EL (cell line): ENCODE measurements at places on chromosomes 2 and 18.

DNA sequence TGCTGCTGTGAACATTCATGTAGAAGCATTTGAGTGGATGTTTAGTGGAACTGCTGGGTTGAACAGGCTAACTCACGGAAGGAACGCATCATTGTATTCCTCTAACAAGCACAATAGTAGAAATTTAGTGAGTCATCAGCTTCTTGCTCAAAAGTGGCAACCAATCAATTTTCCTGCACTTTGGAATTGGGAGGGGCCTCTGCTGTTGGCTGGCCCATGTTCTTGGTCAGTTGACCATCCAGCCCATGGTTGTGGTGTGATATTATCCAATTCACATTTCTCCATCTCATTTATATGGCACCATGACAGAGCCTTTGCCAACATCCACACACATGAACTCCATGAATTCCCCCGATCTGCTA is 95.0 kb downstream of the TNFRSF11A start:
- peak; percentile 43 for DNase-seq

DNA sequence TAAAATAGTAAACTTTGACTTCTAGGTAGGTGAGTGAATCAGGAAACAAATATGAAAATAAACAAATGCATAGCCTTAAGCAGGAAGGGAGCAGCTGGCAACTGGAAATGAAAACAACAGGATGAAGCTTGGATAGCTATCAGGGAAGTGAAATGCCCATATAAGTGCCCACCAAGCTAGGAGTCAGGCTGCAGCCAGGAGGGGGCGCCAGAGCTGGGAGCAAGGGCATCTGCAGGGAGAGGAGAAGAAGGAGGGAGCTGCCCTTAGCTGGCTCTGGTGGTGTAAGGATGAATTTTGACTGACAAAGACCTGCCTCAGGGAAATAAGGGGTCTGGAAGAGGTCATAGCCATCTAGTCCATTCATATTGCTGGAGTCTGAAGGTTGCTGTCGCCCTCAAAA is 298.3 kb downstream of the TDRD15 start:
- peak; percentile 33 for DNase-seq

GRCh38 chr2:201126308-201127151 is 10.6 kb downstream of the CFLAR start:
- DNase-seq, result peak; percentile 63

GRCh38 chr2:218516614-218517013 is 51.5 kb downstream of the USP37 start:
- DNase-seq, result peak; percentile 18

GRCh38 chr2:54336136-54336976 is 80.3 kb upstream of the TSPYL6 start:
- DNase-seq, result peak; percentile 90

DNA sequence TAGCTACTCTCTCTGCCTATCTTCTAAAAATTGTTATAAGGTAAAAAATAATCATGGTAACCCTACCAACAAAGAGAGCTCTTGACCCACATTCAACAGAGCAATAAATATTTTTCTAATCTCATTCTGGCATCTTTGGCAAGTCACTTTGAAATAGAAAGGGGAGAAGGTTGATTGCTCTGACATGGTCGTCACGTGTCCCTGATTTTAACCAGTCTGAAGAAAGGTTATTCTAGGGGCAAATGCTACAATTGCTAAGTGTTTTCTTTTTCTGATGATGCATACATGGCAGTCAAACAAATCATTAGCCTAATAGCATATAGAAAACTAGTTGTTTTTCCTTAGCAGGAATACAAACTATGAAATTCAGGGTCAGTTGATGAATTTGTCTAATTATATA is 153.3 kb upstream of the MAP3K20 start:
- DNase-seq, result no peak

DNA sequence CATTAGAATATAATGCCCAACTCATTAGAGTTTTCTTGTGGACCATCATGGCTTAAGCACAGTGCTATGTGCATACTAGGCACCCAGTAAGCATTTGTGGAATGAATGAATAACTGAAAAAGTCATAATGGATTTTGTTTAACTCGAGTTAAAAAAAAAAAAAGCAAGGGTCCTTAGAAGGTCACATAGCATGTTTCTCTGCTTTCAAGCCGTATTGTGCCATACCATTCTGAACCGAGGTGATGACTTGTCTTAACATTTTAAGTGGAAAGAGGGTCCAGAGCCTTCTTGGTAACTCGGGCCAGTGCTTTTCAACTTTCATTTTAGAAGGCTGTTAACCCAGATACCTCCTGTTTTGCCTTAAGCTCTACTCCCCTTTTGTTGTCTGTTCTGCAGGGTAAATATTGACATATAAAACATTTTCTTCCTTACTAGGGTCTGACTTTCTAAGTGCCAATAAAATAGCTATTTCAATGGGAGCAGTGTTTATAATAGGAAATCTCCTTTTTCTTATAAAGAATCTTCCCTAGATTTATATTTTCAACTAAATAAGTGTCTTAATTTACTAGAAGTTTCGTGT is 787 bp upstream of the ADGRF3 start:
- DNase-seq, result peak; percentile 26

DNA sequence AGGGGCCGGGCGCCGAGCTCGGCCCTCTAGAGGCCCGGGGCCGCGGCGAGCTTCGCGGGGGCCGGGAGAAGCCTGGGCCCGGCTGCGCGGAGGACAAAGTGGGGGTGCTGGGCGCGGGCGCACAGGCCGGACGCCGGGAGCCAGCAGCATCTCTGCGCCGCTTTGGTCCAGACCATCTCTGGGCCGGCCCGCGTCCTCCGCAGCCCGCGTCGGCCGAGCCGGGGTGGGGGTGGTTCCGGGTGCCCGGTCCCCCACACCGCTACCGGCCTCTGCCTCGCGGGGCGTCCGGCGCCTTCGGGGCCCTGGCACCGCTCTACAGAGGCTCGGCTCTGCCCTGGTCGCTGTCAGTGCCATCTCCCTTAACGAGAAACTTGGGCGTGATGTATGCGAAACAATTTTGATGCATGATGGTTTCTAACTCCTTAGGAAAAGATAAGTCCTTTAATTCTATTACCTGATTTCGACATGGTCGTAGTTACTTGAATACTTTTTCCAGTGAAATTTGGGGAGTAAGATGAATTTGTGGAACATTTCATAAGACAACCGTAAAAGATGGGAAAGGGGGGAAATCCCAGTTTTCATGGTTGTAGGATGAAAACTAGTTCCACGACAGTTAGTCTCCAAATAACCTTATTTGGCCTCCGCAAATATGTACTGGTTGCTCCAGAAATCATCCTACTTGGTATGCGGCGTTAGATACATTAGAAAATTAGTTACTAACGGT is 562 bp downstream of the TWSG1 start:
- DNase-seq, result peak; percentile 21

DNA sequence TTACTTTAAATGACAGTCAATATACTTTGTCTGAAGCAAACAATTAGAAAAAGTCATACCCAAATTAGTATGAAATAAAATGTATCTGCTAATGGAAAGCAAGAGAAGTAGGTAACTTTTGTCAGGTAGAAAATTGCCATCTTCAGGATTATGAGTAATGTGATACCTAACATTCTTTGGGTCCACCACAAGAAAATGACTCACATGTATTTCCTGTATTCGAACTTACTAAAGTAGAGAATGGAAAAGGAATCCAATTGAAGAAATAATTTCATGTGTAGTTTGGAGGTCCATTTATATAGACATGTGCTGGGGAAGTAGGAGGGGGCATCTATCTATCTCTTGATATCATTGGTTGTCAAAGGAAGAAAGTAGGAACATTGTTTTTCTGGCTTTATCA is 636.2 kb upstream of the CHAC2 start:
- DNase-seq, result peak; percentile 59

DNA sequence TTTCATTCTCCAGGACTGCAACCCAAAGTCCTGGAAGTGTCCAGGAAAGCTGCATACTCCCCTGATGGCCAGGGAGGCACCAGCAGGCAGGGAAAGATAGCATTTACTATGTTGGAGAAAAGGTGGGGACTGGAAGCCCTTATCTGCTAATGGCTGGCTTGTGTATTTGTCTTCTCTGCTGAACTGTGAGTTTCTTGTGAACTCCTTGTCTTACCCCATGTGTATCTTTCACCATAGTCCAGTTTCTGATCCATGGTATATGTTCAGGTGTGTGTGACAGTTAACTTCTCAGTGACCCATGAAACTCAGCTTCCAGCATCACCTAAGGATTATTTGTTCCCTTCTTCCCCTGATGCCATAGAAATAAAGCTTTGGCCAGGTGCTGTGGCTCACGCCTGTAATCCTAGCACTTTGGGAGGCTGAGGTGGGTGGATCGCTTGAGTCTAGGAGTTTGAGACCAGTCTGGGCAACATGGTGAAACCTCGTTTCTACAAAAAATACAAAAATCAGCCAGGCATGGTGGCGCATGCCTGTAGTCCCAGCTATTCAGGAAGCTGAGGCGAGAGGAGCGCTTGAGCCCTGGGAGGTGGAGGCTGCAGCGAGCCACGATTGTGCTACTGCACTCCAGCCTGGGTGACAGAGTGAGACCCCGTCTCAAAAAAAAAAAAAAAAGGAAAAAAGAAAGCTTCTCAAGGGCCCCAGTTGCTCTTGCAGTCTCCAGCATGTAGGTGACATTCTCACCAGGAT is 112.8 kb upstream of the MAP4K3 start:
- DNase-seq, result no peak

DNA sequence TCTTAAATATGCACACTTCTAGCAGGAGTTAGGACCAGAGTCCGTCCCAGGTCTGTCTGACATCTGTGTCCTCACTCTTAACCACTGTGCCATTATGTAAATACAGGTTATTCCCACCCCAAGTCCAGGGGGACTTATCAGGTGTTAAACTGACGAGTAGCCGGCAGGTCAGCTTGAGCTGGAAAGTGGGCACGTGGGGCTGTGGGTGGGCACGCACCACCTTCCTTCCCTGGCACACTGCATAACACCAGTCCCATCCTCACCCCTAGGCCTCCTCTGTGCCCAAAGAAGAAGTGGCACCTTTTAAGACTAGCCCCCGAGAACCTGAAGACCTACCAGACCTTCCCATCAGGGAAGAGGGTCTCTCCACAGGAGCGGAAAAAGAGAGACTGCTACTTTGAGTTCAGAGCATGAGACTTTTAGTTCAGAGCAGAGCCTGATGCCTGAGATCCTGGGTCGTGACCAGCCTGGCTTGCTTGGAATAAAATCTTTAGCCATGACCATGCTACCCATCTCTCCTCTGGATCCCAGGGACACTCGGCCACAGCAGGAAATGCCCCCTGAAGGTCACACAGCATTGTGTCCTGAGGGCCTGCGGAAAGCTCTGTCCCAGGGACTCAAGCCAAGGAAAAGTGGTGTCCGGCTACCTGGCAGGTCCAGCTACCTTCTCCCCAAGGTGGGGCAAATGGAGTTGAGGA is 62.0 kb downstream of the CIB4 start:
- no peak for DNase-seq

- peak; percentile 28 for DNase-seq
These were observed 126.6 kb downstream of the ZNF532 start for GRCh38 chr18:58991167-58991798.

DNA sequence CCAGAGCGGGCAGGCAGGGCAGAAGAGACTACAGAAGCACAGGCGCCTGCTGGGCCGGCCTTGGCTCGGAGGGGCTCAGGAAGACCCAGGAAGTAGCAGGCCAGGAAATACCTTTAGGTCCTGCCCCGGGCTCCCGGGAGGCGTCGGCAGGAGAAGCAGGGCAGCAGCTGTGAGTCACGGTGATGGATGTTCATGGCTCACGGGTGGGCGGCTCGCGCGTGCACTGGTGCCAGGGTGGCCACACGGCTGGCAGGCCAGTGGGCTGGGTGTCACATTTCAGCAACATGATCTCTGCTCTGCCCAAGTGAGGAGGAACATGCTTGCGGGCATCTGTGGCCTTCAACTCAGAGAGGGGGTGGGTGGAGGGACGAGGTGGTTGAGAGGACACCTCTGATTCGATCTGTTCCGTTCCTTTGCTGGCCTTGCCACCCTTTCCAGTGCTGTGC is 139.3 kb downstream of the KLHL29 start:
- DNase-seq, result peak; percentile 75

GRCh38 chr2:72755647-72756423 is 70.0 kb downstream of the EXOC6B start:
- no peak for DNase-seq

GRCh38 chr2:96526615-96527285 is 9.8 kb upstream of the ARID5A start:
- DNase-seq, result no peak

DNA sequence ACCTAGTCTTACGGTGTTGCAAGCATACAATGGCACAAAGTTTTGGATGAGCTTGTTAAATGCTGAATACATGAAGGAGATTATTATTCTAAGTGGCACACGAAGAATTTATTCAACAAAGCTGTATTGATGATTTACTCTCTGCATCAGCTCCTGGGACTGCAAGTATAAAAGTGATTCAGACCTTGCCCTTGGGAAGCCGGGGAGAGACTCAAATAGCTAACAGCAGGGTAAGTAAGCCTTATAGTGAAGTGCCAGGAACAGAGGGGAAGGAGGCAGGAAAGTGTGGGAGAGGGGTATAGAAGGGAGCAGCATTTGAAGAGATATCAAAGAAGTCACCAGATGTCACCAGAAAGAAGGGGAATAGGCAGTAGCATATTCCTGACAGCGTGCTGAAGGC is 115.4 kb downstream of the MCFD2 start:
- peak; percentile 31 for DNase-seq

DNA sequence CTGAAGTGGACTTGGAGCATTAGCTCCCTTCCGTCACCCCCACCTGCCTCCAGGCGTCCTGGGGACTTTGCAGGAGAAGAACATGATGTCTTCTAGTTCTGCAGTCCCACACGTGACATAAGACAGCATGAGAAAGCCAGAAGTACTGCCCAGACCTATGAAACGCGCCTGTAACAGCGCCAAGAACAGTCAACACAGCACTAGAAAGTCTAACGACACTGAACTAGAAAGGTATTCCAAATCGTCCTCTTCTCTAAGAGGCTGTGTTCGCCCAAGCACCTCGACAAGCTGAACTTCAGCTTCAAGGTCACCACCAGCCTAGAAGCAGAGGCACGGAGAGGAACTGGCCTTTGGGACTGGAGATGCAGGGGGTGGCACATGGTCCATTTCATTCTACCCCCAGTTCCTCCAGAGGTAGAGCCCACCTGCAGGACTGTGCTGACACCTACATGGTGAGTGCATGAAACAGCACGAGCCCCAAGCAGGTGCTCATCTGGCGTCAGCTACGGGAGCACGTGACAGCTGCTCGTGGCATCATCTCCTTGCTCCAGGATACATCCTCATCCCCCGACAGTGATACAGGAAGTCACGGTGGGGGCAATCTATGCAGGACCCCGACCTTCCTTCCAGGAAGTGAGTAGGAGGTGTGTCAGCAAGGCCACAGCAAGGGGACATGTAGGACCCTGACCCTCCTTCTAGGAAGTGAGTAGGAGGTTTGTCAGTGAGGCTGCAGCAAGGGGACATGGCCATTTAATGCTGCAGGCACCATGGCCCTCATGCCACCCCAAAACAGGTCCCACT is 3.7 kb downstream of the HDAC4 start:
- DNase-seq, result no peak

- DNase-seq, result no peak
These were observed 79.4 kb upstream of the ARHGAP28 start for GRCh38 chr18:6650127-6650507.
